ENCODE measurements at places on chromosomes 4 and X.

- no peak for DNase-seq
Observed at GRCh38 chr4:68271851-68272357, 26.4 kb upstream of the TMPRSS11B start.

DNA sequence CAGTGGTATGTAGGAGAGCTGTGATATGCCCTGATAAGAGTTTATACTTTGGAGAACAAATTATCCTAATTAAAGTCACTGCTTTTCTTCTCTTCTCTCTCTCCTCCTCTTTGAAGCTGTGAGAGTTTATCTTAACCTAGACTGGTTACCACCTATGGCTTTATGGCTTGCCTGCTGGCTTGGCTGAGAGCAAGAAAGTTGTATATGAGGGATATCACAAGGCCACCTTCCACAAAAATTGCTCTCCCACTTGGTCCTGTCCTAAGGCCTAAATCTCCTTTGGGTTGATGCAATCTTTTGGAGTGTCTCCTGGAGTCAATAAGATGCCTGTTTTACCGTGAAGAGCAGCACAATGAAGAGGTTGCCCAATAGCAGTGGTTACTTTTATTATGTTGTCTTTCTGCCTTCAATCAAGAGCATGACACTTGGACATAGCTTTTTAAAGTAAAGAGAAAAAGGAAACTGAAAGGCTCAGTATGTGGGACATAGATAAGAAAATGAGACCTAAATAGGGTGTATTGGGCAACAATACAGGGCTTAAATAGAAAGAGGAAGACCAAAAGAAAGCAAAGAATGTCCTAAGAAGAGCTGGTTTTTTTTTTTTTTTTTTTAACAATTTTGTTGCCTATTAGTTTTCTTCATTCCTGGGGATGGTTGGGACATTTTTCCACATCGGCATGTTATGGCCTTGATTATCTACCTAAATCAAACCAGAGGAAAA, 9.2 kb downstream of the GUCY1A1 start:
- peak; percentile 52 for DNase-seq

GRCh38 chr4:128675083-128675482, 134.4 kb upstream of the JADE1 start:
- no peak for DNase-seq

DNA sequence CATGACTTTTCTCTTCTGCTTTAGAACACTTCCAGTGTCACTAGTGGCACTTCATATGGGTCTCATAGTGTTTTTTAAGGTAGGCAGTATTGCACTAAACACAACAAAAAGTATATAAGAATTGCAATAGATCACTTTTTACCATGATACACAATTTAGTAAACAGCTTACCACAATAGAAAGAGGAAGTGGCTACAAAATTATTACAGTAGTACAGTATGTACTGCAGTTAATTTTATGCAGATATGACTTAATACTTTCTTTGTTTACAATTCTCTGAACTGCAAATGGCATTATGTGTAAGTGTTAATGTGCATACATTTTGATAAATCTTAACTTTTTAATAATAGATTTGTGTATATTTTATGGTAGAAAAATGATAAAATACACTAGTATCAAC, 157.3 kb downstream of the RRAGB start:
- no peak for DNase-seq

GRCh38 chrX:29634516-29634915, 580.8 kb upstream of the MAGEB2 start:
- DNase-seq = no peak

GRCh38 chrX:72358313-72358712, 52.6 kb upstream of the CITED1 start:
- no peak for DNase-seq

DNA sequence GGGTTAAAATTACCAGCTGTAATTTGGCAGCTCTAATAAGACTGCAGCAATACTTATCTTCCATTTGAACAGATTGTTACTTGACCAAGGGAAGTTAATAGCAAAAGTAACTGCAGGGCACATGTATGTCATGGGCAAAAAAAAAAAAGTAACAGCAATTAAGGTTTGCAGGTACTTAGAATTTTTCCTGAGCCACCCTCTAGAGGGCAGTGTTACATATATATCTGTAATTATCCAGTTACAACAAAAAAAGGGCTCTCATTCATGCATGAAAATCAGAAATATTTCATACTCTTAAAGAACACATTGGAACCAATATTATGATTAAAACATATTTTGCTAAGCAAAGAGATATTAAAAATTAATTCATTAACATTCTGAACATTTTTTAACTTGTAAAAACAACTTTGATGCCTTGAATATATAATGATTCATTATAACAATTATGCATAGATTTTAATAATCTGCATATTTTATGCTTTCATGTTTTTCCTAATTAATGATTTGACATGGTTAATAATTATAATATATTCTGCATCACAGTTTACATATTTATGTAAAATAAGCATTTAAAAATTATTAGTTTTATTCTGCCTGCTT, 25.1 kb downstream of the XIAP start:
- peak; percentile 51 for DNase-seq

DNA sequence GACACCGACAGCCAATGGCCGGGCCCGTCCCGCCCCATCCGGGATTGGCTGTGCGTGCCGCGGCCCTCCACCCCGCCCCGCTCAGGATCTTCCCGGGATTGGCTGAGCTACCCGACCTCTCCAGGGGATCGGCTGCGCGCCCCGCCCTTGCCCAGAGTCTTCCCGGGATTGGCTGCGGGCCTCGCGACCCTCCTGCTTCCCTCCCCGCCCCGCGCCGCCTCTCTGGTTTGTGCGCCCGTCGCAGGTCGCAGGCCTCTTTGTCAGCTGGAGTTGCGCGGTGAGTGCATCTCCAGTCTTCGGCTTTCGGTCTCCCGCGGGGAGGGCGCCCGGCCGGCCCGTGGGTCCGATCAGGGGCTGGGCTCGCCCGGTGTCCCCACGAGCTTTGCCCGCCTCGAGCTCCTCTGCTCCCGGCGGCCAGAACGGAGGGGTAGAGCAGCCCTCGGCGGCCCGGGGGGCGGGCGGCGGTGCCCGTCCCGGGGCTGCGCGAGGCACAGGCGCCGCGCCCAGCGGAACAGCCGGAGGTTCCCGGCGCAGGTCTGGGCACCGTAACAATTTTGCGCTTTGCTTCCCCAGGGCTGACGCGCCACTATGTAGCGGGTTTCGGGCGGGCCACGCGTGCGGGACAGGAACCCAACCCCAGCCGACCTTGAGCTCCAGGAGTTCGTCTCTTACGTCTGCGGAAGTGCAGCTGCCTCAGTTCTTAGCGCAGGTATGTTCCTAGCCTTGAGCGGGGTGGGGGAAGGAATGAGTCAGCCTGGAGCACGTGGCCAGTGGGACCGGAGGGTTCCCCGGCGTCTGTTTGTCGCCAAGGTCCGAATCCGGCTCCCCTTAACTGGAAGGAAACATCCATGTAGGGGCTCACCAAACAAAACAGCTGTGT, 38.7 kb downstream of the ERVMER34-1 start:
- DNase-seq = peak; percentile 81

DNA sequence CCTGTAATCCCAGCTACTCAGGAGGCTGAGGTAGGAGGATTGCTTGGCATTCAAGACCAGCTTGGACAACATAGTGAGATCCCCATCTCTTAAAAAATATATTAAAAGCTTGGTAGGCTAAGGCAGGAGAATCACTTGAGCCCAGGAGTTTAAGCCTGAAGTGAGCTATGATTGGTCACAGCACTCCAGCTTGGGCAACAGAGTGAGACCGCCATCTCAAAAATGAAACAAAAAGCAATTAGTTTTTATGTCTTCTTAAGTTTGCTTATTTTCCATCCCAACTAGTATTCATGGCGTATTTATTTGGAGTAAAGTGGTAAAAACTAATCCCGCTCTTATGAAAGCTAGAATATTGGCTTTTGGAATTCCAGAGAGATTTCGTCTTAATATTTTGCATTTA, 25.4 kb upstream of the PDE5A start:
- no peak for DNase-seq

- peak; percentile 64 for DNase-seq
Observed at GRCh38 chr4:52638717-52639116, 20.4 kb downstream of the USP46 start.

GRCh38 chr4:81507530-81507929, 35.8 kb upstream of the RASGEF1B start:
- DNase-seq = no peak

DNA sequence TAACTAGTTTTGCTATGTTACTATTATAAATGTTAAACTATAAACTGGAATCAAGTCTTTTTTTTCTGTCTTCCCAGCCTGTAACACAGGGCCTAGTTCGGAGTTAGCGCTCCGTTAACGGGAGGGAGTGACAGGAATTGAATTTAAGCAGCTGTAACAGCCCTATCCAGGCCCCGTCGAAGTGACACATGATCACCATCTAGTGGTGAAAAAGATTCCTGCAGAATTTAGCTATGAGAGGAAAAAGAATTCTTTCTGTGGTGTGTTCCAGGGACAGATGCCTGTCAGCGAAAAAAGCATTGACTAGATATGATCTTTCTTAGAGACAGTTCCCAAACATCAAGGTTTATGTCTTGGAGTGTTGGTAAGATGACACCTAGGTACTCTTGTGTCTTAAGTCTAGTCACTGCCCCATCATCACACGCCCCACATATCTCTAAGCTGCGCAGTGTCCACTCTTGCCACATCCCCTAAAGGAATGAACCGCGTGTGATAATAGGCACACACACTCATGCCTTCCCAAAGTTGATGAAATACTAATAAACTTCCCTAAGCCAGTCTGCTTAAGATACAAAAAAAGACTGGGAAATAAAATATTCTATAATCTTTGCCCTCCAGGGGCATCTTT, 2.1 kb downstream of the GAB3 start:
- no peak for DNase-seq

DNA sequence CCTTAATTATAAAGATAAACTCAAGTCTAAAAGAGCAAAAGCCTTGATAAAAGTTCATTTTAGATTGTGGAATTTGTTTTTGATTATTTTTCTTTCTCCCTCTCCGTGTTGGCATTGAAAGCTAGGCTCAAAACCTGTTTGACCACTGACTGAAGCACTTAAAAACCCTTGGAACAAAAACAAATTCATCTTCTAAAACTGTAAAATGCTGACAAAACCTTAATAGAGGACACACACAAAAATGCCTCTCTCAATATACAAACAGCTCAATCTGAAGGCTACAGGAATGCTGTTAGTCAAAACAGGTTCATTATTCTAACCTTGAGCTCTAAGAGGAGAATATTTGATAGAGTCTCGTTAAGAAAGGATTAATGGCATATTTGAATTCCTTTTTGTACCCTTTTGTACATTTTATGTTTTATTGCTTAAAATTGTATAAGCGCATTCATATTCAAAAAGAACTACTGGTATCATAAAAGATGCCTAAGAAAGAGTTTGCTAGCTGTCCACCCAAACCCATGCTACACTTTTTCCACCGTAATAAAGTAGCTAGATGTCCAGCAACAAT, 74.3 kb upstream of the NAP1L5 start:
- DNase-seq = no peak

GRCh38 chr4:154415313-154415712, 76.3 kb downstream of the DCHS2 start:
- DNase-seq = no peak

- DNase-seq = no peak
Observed at GRCh38 chr4:14621731-14622463, 380.4 kb upstream of the CPEB2 start.

- DNase-seq = no peak
Observed at GRCh38 chrX:46916273-46916672, 4.1 kb downstream of the JADE3 start.

DNA sequence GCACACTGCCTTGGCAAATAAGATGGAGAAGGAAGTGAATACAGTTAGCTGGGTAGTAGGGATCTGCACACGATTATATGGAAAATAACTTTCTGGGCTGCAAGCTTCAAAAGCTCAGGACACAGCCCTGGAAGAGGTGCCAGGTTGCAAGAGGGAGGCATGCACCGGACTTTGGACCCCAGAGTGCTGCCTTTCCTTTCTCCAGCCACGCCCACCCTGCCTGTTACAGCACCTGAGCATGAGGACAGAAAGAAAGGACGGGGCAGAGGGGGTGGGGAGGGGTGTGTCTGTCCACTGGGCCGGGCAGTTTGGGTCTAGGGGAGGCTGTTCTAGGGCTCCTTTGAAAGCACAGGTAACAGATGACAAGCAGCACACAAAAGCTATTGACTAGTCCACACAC, 152.8 kb downstream of the ENPP6 start:
- no peak for DNase-seq

DNA sequence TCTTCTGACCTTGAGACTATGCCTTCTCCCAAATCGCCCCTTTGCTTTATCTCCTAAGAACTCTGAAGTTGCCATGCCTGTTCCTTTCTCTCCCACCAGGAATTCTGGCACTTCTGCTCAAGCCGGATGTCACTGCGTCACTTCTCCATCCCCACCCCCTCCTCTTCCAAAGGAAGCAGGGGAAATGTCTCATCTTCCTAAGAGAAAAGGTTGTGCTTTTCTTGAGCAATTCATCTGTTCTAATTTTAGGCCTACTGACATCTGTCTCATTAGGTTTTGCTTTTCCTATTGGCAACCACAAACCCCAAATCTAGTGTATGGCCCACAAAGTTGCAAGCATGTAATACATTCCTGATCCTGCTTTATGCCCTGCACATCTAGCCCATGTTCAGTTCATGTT, 163.1 kb upstream of the PLAC1 start:
- no peak for DNase-seq

DNA sequence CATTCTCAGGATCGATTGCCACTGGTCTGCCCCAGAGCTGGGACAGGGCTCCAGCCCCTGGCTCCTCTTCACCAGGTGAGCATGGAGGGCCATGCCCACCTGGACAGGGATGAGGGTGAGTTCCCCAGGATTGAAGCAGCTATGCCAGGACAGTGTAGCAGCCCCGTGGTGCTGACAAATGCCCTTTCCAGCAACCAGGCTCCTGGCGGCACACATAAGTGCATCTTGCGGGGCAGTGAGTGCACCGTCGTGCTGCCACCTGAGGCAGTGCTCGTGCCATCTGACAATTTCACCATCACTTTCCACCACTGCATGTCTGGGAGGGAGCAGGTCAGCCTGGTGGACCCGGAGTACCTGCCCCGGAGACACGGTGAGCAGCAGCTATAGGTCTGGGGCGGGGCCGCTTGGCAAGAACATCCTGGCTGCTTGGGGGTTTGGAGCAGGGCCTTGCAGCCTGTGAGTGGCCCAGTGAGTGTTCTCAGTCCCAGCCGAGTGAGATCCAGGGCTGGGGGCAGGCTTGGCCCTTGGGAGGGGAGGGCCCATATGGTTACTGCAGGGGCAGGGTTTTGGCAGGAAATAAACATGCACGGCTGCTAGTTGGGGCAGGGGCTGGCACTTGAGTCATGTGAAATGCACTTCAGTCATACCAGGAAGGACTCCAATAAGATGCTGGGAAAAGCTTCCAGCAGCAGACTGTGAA, 6.1 kb downstream of the IL9R start:
- no peak for DNase-seq

All from HL-60 (cell line).